OCI-M1 (cell line): ENCODE measurements at places on chromosomes 7 and 10.

- no peak for DNase-seq
Measured at GRCh38 chr10:122236690-122237306, 34.3 kb upstream of the BTBD16 start.

GRCh38 chr7:146661435-146661834, 544.8 kb downstream of the CNTNAP2 start:
- peak; percentile 31 for DNase-seq

- DNase-seq: no peak
Measured at GRCh38 chr7:34931739-34932138, 105.5 kb downstream of the DPY19L1 start.

GRCh38 chr10:90412582-90412981, 445.3 kb downstream of the HTR7 start:
- DNase-seq: no peak

DNA sequence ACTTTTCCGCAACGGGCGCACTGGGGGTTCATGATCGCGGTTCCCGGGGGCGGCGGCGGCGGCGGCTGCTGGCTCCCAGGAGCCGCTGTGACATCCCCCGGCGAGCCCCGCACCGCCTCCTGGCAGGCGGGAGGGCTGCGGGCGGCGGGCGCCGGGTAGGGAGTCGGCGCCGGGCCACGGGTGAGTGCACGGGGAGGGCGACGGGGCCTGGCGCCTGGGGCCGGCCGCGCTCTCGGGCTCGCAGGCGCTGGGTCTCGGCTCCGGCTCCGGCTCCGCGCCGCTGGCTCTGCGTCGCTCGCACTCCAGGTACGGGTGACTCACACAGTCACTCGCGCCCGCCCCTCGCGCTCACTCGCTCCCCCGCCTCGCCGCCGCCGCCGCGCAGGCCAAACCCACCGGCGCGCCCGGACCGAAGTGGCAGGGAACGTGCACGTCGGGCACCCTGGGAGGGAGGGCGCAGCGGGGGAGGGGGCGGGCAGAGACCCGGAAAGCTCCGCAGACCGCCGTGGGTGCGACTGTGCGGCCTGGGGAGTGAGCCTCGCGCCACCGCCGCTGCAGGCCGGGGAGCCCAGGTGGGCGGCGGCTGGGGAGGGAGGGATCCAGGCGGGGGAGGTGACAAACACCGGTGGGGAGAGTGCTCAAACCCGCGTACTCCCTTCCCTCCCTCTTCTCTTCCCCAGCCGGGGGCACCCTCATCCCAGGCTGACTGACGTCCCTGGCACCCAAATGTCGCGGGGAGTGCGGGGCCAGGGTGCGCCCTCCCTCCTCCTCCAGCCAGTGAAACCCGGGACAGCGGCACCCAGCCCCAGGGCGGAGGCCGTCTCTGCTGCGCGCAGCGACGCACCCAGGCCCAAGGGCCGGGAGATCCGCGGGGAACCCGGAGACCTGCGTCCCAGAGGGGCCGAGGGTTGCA, 276.9 kb upstream of the NEBL start:
- DNase-seq: no peak

DNA sequence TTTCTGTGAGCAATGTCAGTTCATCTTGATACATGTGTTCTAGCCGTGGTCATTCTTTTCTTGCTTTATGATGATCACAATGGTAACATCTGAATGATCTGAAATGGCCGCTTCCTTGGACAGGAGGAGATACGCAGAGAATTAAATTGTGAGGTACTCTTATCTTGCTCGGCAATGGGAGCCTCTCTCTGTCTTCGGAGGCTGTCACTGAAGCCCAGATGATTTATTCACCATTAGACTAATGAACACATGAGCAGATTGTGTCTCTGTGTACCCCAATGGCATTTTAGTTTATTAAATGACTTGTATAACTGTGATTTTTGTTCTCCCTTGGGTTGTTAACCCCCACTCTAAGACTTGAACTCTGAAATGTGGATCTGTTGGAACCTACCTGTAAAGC, 38.6 kb downstream of the RBM33 start:
- DNase-seq: no peak

GRCh38 chr7:70673778-70674570, 458.0 kb upstream of the GALNT17 start:
- no peak for DNase-seq

- no peak for DNase-seq
Measured at GRCh38 chr10:99530108-99531025, 2.4 kb upstream of the NKX2-3 start.

DNA sequence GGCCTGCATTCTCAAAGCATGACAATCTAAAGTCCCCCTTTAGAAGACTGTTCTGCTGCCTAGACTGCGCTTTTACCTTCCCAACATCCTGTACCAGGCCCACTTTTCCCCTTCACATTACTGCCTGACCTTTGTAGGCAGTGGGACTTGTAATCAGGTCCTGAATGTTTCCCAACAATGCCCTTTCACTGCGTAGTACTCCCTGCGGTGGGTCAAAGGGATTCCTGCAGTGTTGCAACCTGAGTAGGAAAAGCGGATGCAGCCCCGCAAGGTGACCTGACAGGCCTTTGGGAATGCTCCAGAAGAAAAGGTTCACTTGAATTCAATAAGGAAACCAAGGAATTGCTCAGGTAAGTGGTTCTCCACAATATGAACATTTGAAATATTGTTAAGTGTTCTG, 4.9 kb upstream of the TCAF1 start:
- DNase-seq: no peak

DNA sequence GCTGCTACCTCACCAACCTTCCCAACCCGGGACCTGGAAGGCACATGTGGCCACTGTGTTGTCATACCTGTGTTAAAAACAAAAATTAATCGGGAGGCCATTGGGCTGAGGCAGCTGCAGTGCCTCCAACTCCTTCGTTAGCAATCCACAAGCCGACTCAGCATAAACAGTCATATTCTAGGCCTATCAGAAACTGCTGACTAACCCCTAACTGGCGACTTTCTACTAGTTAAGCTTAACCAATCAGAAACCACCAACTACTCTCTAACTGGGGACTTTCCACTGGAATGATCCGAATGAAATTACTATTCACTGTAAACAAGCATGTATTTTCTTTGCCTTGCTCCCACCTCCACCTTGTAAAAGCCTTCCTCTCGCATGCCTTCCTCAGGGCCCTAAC, 14.1 kb upstream of the TMEM72 start:
- DNase-seq: peak; percentile 43

DNA sequence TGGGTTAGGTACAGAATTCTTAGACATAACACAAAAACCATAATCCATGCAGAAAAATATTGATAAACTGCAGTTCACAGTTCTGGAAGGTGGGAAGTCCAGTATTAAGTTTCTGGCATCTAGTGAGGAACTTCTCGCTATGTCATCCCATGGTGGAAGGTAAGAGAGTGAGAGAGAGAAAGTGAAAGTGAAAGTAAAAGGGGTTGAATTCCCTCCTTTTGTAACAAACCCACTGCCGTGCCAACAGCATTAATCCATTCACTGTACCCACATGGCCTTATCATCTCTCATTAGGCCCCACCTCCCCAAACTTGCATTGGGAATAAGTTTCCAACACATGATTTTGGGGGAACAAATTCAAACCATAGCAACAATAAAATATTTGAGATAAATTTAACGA, 17.1 kb downstream of the ZNF485 start:
- peak; percentile 93 for DNase-seq

GRCh38 chr7:111112439-111112838, 21.5 kb downstream of the LRRN3 start:
- no peak for DNase-seq

DNA sequence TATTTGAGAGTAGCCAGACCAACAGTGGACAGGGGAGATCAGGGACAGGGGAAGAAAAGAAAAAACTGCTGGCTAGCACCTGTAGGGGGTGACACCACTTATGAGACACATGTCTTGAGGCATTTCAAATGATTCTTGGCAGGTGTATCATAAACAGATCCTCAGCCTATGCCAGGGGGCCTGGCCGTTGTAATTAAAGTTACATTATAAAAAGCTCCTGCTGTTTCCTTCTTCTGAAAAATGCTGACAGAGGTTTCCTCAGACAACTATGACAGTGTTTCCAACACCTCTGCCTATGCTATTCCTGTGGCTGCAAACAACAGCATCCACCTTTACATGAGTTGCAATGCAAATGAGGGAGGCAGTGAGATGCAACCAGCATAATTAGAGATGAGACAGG, 281.0 kb upstream of the PTER start:
- DNase-seq: no peak

DNA sequence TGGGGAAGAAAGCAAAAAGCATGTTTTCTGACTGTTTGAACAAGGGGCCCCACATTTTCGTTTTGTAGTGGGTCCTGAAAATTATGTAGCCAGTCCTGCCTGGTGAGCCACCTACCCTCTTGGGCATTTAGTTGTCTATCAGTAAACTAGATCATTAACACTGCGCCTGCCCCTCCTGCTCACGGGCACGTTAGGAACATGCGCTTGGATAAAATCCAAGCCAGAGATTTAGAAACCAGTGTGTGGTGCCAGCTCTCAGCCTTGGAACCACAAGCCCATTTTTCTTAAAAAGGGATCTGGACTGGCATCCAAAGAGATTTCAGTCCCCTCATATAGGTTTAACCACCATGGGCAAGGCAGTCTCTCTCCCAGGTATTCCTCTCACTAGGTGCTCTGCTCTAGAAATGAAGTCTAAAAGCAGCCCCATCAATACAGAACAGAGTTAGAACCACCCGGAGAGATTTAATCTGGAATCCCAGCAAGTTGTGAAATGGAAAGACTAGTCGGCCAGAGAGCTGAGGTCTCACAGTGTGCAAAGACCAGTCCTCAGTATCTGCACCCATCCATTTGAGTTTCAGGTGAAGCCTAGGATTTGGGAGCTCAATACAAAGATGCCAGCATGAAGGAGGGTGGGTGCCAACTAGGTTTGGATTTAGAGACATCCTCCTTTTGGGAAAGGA, 123.9 kb upstream of the TCF7L2 start:
- DNase-seq: no peak

DNA sequence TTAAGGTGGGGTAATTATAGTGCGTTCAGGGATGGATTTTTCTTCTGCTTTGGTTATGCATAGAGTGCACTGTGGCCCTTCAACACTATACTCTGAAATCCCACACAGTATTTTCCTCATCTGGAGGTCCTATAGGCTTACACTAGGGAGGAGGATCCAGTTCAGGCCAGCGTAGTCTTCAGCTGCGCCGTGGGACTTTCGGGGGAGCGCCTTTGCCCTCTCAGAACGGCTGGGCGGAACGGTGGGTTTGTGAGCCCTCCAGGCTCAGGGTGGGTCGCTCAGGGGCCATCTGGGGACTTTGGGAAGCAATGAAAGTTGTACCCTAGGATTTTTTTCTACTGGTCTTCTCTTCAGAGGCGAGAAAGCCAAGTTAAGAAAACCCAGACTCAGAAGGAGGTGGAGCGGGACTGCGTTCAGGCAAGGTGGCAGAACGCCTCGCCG, 652 bp upstream of the VPS26A start:
- DNase-seq: peak; percentile 93

GRCh38 chr10:113939212-113939860, 84.9 kb downstream of the NHLRC2 start:
- peak; percentile 12 for DNase-seq

- no peak for DNase-seq
Measured at GRCh38 chr7:37031571-37032257, 307.4 kb upstream of the AOAH start.

DNA sequence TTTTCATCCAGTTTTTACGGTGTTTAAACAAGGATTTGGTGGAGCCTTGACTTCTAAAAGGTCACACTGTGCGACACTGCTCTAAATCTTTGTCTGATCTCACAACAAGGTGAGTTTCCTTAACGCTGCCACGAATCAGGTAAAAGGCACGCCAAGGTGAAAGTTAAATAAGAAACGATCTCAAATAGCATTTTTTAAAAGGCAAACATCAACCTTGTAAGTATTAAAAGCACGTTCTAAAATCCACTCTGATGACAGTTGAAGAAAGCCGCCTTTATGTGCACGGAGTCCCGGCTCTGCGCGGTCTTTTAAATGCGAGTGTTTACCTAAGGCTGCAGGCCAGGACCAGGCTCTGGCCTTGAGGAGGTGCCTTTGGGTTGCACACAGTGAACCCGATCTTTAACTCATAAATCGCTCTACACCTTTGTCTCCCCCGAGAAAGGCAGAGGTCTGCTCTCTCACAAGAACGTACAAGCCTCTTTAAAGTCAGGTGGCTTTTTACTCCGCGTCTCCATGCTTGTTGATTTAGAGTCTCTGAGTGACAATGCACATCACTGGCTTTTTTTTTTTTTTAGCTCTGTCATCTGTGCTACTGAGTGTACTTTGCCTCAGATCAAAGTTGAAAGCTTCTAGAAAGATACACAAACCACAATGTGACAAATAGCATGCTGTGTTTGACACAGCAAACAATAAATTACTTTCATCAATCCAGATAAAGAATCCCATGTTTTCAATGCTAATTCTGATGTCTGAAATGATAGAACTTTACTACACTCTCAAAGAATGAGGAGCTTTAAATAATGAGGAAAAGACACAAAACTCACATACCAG, 25.9 kb upstream of the RNF32 start:
- no peak for DNase-seq

- no peak for DNase-seq
Measured at GRCh38 chr10:48651293-48651692, 33.4 kb upstream of the WDFY4 start.

GRCh38 chr10:78406648-78407008, 373.0 kb downstream of the RPS24 start:
- DNase-seq: no peak

GRCh38 chr7:23925088-23925487, 215.1 kb downstream of the STK31 start:
- DNase-seq: no peak

DNA sequence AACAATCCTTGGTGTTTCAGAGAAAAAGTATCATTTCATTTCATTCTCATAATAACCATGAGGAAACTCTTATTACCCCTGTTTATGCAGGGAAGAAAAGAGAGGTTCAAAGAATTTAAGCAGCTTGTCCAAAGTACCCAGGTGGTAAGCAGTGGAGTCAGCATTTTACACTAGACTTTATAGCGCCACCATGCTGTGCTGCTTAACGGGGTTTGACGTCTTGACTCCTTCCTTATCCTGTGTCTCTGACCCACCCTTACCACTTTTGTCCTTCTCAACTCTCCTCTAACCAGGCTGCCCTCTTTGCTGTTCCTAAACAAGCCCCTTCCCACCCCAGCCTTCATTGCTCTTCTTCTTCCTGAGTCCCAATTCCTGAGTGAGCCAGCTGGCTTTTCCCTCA, 117.0 kb upstream of the AHR start:
- DNase-seq: no peak

DNA sequence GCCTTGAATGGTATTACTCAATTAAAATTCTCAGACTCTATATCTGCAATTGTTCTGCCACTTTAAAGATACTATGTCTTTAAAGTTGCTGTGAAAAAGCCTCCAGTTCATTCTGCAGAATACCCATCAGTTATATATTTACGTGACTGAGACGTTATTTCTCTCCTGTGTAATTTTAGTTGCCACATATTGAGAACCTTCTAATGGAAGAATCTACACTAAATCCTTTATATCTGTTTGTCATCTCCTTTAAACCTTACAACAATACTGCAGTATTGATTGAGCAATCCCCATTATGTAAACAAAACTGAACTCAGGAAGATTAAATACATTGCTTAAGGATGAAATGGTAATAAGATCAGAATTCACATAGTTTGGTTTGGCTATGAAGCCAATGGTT, 30.0 kb downstream of the GPR141 start:
- no peak for DNase-seq
